ENCODE measurements at places on chromosomes 3 and 15.

DNA sequence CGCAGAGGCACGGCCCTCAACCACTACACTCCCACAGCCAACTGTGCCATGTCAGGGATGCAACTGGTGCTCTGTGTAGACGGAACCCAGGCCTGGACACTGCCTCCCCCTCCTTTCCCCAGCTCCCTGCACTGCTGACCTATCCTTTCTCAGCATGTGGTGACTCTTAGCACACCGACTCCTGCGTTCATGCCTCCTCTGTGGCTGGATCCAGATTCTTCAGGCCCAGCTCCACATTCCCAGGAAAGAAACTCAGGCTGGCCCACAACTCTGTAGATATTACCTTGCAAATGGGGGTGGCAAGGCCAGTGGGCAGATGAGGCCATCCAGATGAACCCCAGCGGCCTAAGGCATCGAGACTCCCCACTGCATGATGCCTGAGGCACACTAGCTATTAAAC is 272.7 kb downstream of the OCA2 start:
- no peak for DNase-seq

- no peak for DNase-seq
Measured at GRCh38 chr15:100533886-100534285, 5.1 kb upstream of the CERS3 start.

GRCh38 chr3:159189994-159190669 is 388.3 kb downstream of the MFSD1 start:
- no peak for DNase-seq

- no peak for DNase-seq
Measured at GRCh38 chr3:33883951-33884561, 85.6 kb downstream of the PDCD6IP start.

DNA sequence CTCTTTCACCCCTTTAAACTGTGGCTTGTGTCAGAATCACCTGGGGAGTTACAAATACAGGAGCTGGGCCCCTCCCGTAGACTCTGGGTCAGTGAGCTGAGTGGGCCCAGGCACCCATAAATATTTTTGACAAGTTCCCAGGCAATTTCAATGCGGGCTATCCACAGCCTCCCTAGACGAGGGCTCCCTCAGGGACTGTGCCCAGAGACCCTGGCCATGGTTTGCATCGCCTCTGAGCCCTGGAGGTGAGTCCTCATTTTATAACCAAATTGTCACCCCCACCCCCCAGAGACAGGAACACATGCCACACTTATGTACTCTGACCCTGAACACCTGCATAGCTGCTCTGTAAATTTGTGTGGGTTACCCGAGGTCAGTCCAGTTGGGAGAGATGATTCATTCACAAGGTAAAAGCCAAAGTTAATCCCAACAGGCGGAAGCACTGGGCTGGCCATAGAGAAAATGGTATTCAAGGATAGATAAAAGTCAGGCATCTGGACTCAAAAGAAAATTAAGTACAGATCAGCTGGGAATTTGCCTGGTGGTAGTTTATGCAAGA is 146.5 kb upstream of the SLC6A11 start:
- DNase-seq, result no peak

- no peak for DNase-seq
Measured at GRCh38 chr3:40299721-40300335, 9.7 kb upstream of the EIF1B start.

DNA sequence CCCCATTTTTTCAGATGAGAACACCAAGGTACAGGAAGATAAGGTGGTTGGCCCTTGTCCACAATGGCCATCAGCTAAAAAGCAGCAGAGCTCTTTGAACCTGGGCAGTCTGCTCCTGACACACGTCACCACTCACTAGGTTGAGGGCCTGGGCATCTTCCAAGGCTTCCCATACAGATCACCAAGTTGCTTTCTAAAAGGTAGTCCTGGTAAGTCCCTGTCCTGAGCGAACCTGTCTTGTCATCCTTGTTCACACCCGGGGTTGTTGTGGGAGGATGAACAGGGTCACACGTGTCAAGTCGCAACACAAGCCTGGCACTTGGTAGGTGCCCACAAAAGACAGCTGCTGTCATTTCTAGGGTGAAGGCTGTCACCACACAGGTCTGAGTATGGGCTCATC is 260.4 kb downstream of the EPHB1 start:
- DNase-seq, result no peak

DNA sequence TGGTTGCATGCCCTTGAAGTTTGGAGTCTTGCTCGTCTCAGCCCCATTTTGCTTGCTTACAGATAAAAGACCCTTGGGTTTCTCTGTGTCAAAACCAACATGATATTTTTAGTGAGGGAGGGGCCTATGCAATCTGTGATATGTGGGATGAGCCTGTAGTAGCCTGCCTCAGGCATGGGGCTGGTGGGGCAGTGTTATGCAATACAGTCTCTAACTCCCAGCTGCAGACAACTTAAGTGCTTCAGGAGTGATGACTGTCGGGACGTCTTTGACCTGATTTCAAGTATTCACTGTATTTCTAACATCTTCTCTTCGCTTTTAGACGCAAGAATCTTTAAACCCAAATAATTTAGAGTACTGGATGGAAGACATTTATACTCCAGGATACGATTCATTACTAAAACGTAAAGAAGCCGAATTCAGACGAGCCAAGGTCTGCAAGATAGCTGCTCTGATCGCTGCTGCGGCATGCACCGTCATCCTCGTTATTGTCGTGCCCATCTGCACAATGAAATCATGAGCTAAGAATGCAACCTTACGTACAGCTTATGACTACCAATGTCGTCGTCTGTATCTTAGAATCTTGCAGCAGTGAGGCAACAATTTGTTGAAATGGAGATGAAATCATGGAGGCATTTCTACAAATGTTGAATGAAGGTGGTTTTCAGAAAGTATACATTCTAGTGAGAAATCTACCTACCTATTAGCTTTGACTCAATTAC is 35.9 kb downstream of the MINAR1 start:
- DNase-seq, result no peak

DNA sequence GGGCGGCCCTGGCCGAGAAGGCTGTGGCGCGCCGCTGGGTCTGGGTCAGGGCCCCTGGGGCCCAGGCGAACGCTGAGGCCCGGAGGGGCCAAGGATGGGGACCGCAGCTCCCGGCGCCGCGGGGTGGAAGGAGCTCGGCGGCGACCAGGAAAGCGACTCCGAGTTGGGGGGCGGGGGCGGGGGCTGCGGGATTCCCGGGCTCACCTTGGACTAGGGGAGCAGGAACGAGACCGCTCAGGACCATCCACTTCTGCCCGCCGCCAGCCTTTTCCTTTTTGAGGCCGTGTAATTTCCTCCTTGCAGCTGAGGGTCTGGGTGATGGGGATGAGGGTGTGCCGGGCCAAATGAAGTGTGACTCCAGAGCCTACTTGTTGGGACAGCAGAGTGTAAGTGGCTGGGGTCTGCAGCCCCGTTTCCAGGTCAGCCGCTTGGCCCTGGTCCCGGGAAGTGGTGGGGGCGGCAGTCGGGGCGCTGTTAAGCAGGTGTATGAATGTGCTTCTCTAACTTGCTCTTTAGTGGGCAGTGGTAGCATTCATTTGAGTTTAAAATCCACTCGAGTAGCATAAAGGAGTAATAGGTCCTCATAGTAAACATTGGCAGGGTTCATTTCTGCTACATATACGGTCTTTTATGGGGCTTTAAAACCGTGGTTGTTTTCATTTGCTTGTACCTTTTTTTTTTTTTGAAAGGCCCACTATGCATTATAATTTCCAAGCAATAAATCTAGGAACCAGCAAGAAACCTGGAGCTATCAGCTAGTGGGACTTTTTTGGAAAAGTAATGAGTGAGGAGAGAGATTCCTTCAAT is 717 bp downstream of the PXK start:
- DNase-seq, result peak; percentile 36

DNA sequence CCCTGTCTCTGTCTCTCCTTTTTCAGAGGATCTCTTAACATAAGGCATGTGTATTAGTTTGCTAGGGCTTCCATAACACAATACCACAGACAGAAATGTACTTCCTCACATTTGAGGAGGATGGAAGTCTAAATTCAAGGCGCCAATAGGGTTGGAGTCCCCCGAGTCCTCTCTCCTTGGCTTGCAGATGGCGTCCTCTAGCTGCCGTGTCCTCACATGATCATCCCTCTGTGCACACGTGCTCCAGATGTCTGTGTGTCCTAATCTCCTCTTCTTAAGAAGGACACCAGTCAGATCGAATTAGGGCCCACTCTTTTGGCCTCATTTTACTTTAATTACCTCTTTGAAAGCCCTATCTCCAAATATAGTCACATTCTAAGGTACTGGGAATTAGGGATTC is 23.0 kb upstream of the BFSP2 start:
- no peak for DNase-seq

- DNase-seq, result no peak
Measured at GRCh38 chr3:58557491-58557890, 19.7 kb downstream of the FAM107A start.

- DNase-seq, result no peak
Measured at GRCh38 chr3:135995766-135996165, 30.2 kb downstream of the PPP2R3A start.

GRCh38 chr15:93071469-93071936 is 17.5 kb downstream of the RGMA start:
- no peak for DNase-seq

- DNase-seq, result no peak
Measured at GRCh38 chr3:65532215-65532614, 506.5 kb downstream of the MAGI1 start.

DNA sequence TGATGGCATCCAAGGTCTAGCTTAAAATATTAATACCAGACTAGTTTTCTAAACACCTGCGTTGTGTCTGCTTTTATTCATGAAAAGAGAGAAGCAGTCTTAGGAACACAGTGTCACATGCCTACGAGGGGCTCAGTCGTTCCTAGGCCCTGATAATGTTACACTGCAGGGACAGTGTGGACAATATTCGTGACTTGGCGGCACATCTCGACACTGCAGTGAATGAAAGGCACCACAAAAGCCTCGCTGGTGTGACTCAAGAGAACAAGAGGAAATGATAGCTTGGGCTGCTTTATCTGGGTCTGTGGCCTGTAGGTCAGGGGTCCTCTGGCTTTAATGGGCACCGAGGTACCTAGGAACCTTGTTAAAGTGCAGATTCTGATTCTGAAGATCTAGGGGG is 226.7 kb downstream of the PDZRN3 start:
- no peak for DNase-seq

DNA sequence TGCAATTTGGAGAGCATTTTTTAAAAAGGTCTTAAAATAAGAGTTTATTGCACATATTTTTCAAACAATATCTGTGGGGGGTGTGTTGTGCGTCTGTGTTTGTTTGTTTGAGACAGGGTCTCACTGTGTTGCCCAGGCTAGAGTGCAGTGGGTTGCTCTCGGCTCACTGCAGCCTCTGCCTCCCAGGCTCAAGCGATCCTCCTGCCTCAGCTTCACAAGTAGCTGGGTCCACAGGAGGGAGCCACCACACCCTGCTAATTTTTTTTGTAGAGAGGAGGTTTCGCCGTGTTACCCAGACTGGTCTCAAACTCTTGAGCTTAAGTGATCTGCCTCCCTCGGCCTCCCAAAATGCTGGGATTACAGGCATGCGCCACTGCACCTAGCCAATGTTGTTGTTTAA is 2.7 kb downstream of the MLF1 start:
- DNase-seq, result no peak
